ENCODE measurements at places on chromosomes 7 and 10. TPM values are rescaled to one million over a fixed set of nuclear protein-coding genes. Genes with fewer than 3 reads are reported as not detected.

- DNase-seq = no peak
Measured at GRCh38 chr10:35185260-35186034, 58.8 kb downstream of the CREM start.

DNA sequence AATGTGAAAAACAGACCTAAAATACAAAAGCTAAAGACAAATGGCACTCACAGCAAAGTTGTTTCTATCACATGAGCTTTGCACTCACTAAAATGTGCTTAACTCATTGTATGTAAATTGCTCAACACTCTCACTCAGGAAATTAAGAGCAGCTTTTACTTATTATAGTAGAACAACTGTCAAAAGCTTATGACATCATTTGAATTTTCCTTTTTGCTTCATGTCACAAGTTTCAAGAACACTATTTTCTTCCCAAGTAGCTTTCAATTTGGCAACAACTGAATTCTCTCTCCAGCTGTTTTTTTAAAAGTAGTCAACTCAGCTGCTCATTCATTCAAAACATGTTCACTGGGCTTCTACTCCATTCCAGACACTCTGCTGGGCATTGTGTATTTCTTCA, 46.9 kb downstream of the ATE1 start:
- DNase-seq = no peak

DNA sequence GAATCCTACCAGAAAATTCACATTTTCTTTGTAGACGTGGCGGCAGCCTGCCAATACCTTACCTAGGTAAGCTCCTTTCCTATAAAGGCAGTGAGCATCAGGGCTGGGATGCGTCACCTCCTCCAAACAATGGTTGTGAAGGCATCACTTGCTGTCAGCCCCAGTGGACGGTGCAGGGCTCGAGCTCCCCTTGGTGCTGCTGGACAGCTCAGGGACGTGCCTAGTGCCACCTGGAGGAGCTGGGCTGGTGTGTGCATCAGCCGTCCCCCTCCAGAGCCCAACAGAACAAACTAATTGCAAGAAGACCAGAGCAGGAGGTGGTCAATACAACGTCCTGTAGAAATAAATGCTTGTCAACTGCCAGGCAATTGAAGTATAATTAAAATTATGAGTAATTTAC, 517.5 kb upstream of the FOXK1 start:
- no peak for DNase-seq

DNA sequence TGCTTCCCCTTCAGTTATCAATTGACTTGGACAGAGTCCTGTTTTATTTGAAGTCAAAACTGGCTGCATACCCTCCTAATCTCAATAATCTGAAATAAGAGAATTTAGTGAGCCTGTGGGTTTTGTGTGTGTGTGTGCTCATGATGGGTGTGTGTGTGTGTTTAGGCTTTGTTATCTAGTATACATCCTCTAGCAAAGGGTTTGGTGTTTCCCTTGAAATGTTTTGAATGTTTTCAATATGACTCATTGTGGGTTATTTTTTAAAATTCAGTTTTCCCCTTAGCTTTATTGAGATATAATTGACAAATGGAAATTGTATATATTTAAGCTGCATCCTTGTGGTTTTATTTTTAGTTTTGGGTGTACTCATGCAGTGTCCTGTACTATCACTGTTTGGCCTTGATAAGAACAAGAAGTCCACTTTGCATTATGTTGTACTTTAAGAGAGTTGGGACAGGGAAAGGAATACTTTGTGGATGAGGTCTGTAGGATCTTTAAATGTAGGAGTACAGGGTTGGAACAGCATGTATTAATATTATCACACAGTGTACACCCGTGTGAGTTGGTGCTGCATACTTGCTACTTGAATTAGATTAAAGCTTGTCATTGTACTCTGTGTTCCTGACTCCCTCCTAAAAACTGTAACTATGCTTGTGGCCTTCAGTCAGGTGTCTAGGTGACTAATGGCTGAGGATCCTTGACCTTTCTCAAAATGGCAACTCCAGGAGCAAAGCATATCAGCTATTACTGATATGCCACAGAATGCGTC, 58.3 kb downstream of the VCL start:
- DNase-seq = no peak

DNA sequence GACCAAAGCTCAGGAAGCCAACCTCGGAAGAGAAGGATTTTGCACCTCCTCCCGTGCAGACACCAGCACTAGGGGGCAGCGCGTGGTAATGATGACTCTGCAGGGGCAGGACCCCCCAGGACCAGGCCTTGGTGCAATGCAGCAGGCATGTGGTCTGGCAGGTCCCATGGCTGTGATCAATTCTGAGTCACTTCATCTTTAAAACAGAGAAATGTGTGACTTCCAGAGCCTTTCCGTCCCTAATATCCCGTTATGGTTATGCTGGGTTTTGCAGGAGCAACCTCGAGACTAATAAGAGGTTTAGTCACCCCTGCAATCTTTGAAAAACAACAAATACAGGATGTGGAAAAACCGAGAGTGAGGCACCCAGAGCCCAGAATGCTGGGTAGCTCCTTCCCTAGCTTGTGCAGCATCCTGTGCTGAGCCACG, 30.2 kb upstream of the GJD4 start:
- peak; percentile 15 for DNase-seq

DNA sequence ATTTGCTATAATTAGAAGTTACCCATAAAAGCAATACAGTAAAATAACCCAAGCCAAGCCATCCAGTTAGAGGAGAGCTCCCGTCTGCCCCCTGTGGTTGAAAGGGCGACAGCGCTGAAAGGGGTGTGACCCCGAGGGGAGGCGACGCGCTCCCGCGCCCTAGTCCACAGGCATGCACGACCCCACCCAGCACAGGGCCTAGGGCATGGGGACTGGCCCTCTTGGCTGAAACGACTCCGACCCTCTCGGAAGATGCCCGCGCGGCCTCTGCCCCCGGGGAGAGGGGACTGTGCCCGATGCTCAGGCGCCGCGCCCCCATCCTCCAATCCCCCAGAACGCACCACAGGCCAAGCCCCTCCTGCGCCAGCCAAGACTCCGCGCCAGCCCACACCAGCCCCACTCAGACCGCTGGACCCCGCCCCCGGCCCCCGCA, 64.0 kb downstream of the CSGALNACT2 start:
- DNase-seq = no peak

- peak; percentile 30 for DNase-seq
Measured at GRCh38 chr10:46239993-46240683, 46.7 kb upstream of the ANTXRL start.

GRCh38 chr10:82228701-82229100, 353.7 kb downstream of the NRG3 start:
- no peak for DNase-seq

GRCh38 chr7:106216517-106216922, 68.3 kb downstream of the NAMPT start:
- no peak for DNase-seq

DNA sequence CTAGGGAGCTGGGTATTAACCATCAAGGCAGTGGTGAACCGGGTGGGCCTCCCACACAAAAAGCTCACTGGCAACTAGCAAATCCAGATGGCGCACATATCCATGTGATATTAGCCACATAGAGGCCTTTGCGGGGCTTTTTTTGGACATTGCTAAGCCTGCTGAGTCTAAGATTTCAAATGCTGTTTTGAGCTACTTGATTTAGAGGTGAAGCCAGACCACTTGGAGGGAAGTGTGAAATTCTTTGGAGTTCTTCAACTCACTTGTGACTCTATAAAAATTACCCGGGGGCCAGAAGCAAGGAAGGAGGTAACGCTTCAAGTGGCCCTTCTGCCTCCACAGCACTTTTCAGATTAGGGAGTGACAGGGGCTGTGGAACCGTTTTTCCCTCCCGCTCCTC, 619.8 kb upstream of the GALNT17 start:
- no peak for DNase-seq

DNA sequence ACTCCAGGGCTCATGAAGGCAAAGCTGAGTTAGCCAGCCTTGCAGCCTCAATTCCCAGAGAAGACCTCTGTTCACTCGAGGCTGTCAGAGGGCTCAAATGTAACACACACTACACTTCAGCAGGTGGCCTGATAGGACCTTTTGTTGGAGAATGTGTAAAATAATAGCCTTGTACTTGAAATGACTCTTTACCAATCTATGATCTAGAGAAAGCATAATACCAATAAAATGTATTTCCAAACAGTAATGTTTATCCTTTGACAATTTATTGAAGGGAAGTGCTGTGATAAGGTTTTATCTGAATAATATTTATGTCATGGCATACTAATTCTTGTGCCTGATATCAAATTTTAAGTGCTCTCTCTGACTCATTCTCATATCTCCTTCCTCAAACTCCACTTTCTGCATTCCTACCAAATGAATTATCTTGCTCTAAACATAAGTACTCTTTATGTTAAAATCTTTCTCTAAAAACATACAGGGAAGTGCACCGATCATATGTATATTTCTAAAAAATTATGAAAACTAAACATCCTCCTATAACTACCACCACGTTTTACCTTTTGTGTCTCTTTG, 20.9 kb downstream of the CYP3A7 start:
- DNase-seq = no peak

GRCh38 chr7:157682946-157683746, 346.3 kb downstream of the DNAJB6 start:
- DNase-seq = no peak

DNA sequence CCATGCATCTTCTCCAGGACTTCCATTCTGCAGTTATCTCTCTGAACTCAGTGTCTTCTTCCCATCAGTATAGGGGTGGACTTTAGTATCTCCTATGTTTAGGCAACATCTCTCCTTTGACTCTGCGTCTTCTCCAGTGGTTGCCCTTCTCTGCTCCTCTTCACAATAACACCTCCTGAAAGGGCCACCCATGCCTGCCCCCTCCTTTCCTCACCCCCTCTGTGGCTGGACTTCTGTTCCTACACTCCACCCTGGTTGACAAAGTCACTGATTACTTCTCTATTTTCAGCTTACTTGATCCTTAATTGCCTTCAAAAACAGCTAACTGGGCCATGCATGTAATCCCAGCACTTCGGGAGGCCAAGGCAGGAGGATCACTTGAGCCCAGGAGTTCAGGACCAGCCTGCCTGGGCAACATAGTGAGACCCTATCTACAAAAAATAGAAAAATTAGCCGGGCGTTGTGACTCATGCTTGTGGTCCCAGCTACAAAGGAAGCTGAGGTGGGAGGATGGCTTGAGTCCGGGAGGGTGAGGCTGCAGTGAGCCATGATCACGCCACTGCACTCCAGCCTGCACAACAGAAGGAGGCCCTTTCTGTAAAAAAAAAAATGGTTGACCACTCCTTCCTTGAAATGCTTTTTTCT, 13.7 kb downstream of the SRGN start:
- no peak for DNase-seq

DNA sequence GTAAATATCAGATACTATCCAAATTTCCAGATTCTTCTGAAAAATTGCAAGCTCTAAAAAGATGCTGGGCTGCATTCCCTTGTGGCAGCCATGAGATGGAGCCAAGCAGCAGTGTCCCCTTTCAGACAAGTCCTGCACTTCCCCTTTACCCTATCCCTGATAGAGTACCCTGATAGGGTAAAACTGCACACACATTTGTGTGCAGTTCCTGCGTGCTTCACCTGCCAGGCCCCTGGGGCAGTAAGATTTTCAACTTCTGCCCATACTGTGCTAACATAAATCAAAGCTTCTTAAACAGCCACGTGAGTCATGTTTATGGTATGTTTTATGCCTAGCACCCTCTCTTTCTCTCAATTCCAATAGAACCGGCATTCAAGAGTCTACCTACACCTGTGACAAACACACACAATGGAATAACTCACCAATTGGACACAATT, 52.2 kb downstream of the IFIT5 start:
- no peak for DNase-seq

GRCh38 chr10:74150204-74150989, at the start of gene AP3M1:
Gene AP3M1, minus strand, starts transcription at chr10:74150828. Its CDS starts 12,449 bp downstream, at chr10:74138379.
- DNase-seq = peak; percentile 90

DNA sequence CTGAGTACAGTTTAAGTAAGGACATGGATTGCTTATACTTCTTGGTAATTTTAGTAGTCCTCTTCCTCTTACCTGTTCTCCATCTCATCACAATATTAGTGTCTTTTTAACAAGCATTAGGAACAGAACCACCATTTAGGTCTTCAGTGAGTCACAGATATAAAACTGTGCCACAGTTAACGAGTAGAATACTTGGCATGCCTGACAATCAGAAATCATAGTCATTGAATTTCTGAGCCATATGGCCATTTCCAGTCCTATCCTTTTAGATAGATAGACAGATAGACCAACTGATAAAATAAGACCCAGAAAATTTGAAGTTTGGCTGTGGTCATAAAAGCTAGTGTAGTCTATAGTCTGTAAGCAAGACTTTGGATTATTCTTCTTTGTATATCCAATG, 71.1 kb downstream of the GBF1 start:
- no peak for DNase-seq

DNA sequence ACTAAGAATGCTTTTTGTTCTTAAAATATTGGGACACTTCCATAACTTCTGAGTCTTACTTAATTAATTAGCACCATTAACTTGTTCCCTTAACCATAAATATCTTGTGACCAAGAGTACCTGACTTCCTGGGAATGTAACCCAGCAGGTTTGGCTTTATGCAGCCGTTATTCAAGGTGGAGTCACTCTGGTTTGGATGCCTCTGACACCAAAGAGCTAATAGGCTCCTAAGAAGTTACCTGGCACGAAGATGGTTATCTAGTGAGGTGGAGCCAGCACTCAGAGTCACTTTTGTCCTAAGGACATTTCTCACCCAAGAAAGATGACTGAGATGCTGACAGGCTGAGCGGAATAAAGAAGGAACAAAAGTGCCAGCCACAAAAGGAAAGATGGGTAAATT, 172.3 kb downstream of the C1GALT1 start:
- DNase-seq = no peak

GRCh38 chr7:96962221-96962885, 43.0 kb upstream of the DLX6 start:
- DNase-seq = no peak

- DNase-seq = no peak
Measured at GRCh38 chr10:7512487-7512886, 101.7 kb upstream of the SFMBT2 start.

GRCh38 chr7:21371360-21371759, 56.5 kb upstream of the SP4 start:
- DNase-seq = no peak

DNA sequence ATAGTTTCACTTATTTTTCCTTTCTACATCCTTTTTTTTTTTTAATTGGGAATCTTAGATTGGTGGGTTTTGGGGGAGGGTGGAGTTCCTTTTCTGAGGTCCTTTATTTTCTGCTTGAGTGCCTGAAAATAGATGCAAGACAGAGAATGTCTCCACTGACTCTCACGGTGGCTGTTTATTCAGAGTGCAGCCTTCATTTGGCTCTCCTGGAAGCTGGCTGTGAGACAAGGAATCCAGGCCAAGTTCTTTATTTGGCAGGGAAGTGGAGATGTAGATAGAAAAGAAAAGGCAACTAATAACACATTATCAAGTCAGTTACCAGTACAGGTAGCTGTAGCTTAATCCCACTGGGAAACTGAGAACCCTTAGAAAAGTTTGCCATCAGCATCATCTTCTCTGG, 118.6 kb downstream of the CNTNAP2 start:
- DNase-seq = no peak

GRCh38 chr10:113126229-113127201, 176.5 kb downstream of the TCF7L2 start:
- DNase-seq = no peak

- no peak for DNase-seq
Measured at GRCh38 chr7:35380739-35381224, 126.9 kb upstream of the TBX20 start.

The CYP26C1 gene
- 0.93 TPM for polyA plus RNA-seq

The NRP1 gene
- polyA plus RNA-seq = 1.2 TPM

The HTR7 gene
- 11.5 TPM for polyA plus RNA-seq

The PRSS58 gene
- polyA plus RNA-seq = not detected

The LSM8 gene
- polyA plus RNA-seq = 51.6 TPM

The TAS2R5 gene
- polyA plus RNA-seq = 6.2 TPM

The PPP1R17 gene
- 1.5 TPM for polyA plus RNA-seq

Measured in H1 (cell line).